ENCODE measurements at places on chromosomes 11 and 22.

DNA sequence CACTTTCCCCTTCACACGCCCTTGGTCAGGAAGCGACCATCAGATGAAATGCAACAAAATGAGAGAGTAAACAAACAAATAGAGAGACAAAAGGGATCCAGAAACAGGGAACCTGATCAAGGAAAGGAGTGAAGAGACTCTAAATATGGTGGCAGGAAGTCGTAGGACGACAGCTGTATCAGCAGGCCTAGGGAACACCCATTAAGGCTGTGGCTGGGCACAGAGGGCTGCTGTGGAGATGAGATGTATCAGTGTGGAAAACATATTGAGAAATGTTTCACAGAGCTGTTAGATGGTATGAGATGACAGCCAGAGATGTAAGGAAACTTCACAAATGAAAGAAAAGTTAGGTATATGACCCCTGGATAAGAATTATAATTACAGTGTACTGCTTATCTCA, 155.8 kb upstream of the MTMR2 start:
- DNase-seq = no peak

DNA sequence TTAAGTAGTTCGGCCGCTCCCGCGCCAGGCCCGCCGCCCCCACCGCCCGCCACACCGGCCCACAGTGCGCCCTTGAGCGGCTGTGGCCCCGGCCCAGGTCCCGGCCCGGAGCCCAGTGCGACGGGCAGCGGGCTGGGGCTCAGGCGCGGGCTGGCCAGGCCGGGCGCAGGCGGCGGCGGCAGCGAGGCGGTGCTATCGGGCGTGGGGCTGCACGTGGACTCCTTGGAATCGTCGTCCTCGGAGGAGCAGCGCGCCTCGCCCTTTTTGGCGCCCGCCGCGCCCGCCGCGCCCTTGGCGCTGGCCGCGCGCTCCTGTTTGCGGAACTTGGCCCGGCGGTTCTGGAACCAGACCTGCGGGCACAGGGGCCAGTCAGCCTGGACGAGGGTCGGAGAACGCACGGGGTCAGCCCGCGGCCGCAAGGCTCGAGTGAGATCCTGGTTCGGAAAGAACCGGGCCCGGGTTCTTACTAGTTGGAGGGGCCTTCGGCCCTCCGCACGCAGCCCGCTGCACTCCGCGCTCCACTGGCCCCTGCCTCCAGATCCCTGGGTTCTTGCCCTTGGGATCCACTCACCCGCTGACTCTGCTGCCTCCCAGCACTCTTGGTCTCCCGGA, 4.0 kb downstream of the PHOX2A start:
- peak; percentile 58 for DNase-seq

DNA sequence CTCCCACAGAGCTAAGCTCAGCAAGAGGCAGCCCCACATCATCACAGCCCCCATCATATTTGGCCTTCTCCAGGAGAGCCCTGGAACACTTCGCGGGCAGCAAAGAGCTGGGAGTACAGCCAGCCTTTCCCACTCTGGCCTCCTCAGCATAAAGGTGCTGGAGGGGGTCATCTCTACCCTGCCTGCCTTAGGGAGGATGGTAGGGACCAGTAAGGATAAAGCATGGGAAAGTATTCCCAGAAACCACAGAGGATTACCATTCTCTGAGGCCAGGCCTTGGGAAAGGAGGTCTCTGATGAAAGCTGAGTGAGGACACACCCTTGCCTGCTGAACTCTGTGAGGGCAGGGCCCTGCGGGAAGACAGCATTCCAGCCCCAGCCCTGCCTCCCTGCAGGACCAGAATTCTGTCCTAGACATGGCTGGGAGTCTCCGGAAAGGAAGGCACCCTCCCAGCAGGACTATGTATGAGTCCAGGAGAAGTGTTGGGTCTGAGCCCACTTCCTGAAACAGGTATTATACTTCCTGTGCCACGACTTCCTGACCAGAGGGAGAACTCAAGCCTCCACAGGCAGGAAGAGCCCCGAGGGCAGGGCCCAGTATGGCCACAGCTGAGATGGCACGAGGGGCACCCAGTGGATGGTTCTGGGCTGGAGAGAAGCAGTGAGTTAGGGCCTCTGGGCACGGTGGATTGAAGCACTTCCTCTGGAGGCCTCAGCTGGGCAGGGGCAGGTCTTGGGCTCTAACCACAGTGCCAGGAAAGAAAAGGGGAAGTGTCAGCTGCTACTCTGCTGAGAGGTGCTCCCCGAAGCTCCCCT, 12.9 kb upstream of the CASTOR1 start:
- no peak for DNase-seq

DNA sequence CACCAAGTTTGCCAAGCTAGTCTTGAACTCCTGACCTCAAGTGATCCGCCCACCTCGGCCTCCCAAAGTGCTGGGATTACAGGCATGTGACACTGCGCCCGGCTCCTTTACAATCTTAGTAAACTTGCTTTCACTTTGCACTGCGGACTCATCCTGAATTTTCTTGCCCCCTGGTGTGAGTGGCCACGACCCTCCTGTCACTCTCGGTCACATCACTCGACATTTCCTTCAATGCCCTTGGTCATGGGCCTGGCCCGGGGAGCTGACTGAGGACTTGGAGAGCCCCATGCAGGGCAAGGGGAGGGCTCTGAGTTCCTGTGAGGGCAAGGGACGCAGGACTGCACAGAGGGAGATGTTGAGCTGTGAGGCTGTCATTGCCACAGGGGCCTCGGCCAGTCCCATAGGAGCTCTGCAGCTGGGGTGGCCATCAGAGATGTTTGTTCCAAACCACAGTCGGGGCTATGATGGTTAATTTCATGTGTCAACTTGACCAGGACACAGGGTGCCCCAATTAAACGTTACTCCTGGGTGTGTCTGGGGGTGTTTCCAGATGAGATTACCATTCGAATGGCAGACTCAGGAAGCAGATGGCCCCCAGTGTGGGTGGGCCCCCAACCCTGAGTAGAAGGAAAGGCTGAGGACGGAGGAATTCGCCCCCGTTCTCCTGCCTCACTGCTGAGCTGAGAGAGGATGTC, 21.2 kb downstream of the A4GALT start:
- DNase-seq = no peak

- no peak for DNase-seq
Measured at GRCh38 chr11:82105331-82105998, 628.2 kb downstream of the FAM181B start.

GRCh38 chr11:73334384-73335203, 26.5 kb downstream of the ARHGEF17 start:
- DNase-seq = no peak

GRCh38 chr11:11247086-11247485, 106.0 kb downstream of the CSNK2A3 start:
- no peak for DNase-seq

GRCh38 chr22:42655693-42656092, 6.5 kb upstream of the CYB5R3 start:
- DNase-seq = no peak

DNA sequence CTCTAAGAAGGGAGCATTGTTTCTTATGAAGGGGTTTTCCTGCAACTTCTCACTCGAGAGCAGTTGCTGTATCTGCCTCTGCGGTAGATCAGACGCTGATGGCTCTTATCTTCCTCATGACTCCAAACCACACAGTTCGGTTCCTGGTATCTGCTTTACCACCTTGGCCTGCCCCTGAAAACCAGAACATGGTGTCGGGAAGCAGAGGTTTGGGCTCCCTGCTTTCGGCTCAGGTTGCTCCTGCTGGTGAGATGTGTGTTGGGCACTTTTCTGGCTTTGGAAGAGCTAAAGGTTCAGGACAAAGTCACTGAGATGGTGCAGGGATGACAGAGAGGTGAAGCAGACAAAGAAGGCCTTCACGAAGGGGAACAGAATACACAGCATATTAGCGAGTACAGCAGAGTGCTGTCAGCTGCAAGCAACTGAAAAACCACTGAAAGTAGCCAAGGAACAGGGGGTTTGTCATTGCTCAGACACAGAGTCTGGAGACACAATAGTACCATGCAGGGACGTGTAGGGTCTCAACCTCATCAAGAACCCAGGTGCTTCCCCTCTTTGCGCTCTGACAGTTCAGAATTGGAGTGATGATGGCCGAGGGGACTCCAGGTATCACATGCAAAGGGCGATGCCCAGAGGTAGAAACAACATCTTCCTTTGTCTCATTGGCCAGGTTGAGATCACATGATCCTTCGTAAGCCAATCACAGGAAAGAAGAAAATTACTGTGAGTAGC, 11.9 kb upstream of the CSF2RB start:
- DNase-seq = no peak

- no peak for DNase-seq
Measured at GRCh38 chr11:15233371-15234165, 118.8 kb downstream of the INSC start.

GRCh38 chr11:73099512-73100266, 42.4 kb downstream of the FCHSD2 start:
- DNase-seq = no peak

- DNase-seq = no peak
Measured at GRCh38 chr11:88604260-88604659, 266.7 kb upstream of the CTSC start.

DNA sequence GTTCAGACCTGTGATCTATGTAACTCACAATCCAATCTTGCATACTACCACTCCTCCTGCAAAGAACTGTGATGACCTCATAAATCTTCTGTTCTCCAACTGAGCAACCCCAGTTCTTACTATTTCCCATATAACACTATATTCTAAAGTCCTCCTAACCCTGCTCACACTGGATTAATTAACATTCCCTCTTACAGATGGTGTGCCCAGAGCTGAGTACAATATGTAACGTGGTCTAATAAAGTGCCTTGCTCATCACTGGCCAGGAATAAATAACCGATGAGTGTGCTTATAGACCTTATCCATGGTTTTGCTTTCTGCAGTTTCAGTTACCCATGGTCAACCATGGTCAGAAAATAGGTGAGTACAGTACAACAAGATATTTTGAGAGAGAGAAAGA, 28.6 kb downstream of the PRCP start:
- DNase-seq = no peak

GRCh38 chr11:6627762-6628241, 8.6 kb upstream of the TPP1 start:
- DNase-seq = no peak

DNA sequence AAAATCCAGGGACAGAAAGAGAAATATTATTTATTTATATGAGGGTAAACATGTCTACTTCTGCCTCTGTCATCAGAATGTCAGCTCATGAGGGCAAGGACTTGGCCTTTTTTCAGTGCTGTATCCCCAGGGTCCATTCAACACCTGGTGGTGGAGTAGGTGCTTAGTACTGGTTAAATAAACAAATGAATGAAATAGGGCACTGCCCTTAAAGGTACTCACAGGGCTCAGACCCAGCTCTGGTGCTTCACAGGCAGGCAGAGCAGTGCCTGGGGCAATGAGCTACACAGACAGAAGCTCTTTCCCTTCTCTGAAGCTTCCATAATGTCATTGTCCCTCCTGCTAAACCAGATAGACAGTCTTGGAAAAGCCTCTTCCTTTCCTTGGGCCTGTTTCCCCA, 30.9 kb downstream of the P4HA3 start:
- no peak for DNase-seq

DNA sequence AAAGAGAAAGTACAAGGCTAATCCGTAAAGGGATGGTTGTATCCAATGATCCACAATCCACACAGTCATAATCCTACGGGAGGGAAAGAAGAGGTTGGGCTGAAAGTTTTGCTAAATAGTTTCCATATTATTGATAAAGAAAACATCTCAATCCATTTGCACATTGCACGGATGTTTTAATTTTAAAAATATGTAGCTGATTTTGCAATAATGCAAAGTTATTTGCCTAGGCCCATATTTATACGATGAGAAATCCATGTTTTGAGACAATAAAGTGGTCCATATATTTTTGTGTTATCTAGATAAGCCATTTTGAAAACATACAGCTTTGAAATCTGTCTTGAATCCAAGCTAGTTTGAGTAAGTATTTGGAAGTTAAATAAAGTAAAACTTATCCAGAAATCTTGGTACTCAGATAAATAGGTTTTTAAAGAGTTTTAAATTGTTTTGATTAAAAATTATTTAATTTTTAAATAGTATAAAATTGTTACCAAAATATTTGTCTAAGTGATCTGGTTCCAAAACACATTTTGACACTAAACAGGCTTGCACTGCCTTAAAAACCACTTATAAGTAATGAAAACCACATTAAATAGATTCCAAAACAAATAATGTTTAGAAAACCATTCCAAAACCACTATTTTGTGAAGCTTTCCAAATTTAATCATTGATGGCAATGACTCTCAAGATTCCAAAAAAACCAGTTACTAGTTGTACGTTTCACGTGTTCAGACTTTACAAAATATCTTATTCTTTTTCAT, 38.2 kb upstream of the PAMR1 start:
- DNase-seq = no peak

DNA sequence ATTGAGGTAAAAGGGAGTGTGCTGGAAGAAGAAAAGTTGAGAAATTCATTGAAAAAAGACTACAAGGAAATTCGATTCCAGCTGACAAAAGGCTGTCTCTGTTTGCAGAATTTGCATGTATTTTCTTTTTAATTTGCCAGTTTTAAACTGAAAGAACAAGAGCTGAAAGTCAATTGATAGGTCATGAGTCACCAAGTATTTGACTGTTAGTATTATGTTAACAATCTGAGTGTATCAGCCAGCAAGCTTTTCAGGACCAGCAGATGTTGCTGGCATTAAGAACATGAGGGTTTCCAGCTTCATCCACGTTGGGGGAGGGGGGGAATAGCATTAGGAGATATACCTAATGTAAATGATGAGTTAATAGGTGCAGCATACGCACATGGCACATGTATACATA, 726.7 kb downstream of the METTL15 start:
- no peak for DNase-seq

DNA sequence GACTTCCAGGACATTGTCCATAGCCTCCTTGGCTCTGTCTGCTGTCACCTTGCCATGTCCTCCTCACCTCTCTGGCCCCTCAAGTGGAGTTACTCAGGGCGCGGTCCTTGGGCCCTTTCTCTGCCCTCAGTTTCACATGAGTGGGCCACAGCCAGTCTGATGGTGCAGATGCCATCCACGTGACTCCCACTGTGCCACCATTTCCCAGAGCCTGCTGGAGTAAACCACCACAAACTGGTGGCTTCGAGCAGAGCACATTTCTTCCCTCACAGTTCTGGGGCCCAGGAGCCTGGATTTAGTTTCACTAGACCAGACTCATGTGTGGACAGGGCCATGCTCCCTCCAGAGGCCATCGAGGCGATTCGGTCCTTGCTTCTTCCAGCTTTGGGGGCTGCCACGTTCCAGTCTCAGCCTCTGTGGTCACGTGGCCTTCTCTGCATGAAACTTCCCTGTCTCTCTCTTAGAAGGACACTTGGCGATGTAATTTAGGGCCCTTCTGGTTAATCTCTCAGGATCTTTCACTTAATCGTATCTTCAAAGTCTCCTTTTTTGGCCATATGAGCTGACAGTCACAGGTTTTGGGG, 14.6 kb downstream of the SMARCB1 start:
- DNase-seq = no peak
